ENCODE measurements at places on chromosomes 6 and 20.

DNA sequence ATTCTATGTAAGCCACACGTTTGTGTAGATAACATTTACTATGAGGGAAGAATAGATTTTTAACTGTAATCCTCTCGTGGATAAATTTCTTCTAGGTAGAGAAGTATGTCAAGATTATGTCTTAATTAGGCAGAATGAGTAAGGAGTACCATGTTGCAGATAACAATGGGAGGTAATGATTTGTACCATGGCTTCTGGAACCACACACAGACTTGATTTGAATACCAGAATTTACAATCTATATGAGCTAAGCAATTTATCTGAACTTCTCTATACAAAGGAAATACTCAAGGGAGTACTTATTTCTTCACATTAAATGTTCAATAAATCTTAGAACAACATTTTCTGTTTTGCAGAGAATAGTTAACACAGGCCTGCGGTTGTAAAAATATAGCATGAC lies 51.5 kb downstream of the RPS12 start:
- DNase-seq = no peak

- no peak for DNase-seq
Measured at GRCh38 chr6:146444189-146444588, 99.4 kb upstream of the RAB32 start.

DNA sequence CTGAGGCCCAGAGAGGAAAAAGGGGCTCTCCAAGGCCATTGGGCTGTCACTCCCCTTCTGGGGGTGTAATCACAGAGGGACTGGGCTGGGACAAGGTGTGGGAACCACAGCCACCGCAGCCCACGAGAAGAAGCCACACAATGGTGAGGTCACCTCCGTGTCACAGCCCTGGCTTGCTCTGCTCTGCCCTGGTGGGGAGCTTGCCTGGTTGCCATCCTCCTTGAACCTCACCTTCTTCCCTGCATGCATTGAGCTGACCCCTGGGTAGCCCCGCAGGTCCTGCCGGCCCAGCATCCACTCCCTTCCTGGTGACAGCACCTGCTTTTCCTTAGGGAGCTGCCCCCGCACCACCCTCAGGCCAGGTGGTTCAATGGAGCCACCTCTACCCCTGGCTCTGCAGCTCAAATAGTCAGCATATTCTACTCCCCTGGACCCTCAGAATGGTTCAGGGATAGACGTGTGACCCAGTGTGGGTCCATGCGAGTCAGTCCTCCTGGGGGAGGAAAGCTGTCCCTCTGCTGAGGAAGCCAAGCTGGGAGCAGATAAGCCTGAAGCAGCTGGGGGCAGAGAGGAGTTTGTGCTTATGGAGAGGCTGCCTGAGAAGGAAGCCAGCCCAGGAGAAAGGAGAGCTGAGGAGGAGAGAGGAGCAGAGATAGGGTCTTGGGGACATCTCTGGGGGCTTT lies 21.3 kb downstream of the RBM38 start:
- no peak for DNase-seq

- no peak for DNase-seq
Measured at GRCh38 chr20:20443504-20443903, 75.6 kb downstream of the INSM1 start.

DNA sequence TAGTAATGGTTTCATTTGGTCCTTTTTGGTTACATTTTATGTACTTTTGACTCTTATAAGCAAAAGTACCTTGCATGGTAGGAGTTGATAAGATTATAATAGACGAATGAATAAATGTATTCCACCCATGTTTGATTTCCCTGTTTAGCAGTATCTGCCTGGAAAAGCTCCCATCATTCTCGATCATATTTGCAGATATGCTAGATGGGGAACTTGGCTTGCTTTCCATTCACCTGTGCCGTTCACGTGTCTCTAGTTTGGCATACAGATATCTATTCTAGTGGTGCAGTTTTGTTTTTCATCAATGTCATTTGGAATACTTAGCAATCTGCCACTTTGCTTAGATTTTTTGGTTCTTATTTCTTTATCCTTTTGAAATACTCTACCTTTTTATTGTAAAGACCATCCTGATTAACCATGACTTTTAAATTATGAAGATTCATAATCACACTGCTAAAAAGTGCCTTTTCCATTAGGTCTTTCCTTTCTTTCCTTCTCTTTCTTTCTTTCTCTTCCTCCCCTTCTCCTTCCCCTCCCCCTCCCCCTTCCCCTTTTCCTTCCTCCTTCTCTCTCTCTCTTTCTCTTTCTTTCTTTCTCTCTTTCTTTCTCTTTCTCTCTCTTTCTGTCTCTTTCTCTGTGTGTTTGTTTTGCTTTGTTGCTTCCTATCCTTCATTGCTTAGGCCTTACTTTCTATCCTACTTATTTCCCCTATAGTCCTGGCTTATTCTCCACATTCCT lies 40.4 kb downstream of the ANKS1A start:
- no peak for DNase-seq

DNA sequence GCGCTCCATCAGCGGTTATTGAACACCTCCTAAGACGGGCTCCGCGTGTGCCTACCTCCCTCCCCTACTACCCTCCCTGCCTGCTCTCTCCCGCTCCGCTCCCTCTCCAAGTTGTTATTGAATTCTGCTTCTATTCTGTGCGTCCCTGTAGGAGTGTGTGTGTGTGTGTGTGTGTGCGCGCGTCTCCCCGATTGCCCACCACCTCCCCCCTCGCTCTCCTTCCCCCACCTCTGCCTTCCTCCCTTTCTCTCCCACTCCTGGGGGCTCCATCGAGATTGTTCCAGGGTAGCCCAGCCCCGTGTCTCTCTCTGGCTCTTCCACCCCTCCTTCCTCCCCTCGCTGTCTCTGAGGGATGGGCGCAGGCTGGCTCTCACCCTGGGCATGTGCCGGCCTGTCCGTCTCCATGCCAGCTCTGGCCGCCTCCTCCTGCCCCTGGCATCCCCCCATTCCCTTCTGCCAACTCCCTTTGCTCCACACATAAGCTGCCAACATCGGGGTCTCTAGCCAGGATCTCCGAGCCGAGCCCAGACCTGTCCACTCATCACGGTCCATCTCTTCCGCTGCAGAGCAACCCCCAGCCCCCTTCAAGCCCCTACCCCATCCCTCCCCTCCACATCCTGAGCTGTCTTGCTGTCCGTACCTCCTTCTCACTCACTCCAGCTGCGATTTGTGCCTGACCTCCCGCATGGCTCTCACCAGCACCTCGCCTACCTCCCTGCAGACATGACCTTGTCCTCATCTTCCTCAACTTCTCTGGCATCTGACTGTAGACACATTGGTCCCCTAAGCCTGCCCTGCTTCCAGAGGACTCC lies 68.5 kb downstream of the SRC start:
- no peak for DNase-seq

DNA sequence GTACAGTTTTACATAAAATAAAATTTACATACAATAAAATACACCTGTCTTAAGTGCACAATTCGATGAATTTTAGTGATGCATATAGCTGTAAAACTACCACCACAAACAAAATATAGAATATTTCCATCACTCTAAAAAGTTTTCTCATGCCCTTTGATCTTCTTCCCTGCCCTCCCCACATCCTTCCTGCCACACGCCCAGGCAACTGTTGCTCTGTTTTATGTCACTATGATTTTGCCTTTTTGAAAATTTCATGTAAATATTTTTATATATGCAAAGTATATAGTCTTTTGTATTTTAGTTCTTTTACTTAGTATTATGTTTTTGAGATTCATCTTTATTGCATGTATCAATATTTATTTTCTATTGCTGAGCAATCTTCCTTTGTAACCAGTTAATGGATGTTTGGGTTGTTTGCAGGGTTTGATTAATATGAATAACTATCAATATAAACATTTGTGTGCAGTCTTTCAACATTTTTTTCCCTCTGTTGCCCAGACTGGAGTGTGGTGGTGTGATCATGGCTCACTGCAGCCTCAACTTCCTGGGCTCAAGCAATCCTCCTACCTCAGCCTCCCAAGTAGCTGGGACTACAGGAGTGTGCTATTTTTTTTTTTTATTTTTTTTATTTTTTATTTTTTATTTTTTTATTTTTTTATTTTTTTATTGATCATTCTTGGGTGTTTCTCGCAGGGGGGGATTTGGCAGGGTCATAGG lies 23.8 kb upstream of the SAMHD1 start:
- DNase-seq = peak; percentile 69

DNA sequence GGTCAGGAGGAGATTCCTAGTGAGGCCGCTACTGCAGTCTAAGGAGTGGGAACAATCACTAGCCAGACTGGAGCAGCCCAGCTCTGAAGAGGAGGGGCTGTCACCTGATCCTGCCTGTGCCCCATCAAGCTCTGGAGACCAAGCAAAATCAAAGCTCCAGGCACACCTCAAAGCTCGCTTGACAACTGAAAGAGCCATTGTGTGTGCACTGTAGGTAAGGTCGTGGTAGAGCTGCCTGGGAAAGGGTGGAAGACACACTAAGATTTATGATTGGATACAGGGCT lies 58.2 kb downstream of the CSE1L start:
- no peak for DNase-seq

DNA sequence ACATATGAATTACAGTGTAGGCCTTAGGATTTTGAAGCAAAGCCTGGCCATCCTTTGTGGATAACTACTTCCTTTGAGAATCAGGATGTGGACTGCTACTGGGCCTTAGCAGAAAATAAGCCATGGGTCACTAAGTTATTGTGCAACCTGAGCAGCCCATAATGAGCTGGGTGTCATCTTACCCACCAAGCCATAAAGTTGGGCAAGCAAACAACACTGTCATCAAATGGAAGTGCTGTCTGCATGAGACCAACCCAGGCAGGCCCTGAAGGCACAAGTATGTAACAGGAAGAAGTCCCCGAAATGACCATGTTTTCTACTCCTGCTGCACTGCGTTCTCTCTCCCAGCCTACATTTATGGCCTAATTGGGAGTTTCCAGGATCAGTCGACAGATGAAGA lies 205.6 kb upstream of the GGTLC1 start:
- no peak for DNase-seq

DNA sequence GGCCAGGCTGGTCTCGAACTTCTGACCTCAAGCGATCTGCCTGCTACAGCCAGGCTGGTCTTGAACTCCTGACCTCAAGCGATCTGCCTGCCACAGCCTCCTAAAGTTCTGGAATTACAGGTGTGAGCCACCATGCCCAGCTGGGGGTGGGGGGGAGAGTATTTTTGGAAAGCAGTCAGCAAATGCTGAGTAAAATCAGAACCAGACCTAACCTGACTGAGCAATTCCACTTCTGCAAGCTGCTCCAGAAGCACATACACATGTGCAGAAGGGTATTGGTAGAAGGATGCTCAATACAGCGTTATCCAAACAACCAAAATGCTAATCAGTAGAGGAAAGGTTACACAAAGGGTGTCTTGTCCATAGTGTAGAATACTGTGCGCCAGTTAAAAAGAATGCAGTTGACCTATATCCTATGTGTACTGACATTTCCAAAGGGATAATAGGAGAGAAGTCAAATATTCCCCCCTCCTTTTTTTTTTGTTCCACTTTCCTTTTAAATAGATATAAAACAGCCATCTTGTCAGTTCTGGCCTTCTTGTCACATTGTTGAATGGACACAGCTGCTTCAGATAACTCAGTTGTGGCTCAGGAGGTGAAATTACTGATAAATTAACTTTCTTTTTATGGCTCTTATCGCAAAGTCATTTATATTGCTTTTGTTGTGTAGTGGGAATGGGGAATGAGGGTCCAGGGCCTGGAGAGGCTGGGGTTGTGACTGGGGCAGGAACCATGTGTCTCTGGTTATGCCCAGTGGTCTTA lies 74.6 kb downstream of the DTD1 start:
- DNase-seq = peak; percentile 5

DNA sequence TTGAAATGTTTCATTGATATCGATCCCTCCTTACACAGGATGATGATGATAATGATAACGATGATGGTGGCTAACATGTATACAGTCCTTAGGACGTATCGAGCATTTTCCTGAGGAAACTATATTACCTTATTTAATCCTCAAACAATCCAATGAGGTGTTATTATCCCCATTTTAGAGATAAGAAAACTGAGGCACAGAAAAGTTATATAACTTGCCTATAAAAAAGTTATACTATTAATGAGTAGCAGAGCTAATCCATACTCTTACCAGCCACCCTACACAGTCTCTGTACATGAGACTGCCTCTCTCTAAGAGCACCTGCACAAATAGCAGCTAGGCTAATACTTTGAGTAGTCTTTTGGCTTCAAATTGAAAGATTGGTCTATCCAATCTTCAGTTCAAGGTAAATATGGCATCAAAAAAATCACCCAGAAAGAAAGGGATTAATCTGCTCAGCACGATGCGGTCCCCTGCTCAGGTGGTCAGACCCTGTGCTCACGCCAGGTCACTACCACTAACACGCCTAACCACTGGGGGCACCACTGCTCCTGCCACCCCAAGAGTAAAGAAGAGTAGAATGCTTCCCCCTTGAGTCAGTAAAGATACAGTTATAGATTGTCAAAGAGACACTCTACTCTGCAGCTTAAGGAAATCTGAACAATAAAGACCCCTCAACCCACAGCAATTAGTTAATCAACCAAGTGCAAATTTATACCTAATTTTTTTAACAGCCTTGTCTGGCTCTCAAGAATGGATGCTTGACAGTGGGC lies 15.0 kb downstream of the GABBR1 start:
- DNase-seq = no peak

GRCh38 chr6:93604951-93605350 lies 185.6 kb upstream of the EPHA7 start:
- no peak for DNase-seq

GRCh38 chr20:23926944-23927872 lies 47.7 kb upstream of the CST5 start:
- DNase-seq = no peak

DNA sequence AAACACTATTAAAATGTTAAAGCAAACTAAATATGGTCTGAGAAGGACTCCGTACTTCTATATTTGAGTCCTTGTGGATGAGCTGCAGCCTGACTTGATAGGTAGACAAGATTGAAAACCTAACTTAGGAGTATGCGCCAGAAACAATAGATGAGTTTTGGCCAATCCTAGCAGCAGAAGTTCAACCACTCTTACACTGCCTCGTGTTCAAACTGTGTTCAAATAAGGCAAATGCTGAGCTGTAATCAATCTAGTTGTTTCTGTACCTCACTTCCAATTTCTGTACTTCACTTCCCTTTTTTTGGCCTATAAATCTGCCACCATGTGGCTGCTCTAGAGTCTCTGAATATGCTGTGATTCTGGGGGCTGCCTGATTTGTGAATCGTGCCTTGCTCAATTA lies 13.2 kb upstream of the SERINC1 start:
- no peak for DNase-seq

DNA sequence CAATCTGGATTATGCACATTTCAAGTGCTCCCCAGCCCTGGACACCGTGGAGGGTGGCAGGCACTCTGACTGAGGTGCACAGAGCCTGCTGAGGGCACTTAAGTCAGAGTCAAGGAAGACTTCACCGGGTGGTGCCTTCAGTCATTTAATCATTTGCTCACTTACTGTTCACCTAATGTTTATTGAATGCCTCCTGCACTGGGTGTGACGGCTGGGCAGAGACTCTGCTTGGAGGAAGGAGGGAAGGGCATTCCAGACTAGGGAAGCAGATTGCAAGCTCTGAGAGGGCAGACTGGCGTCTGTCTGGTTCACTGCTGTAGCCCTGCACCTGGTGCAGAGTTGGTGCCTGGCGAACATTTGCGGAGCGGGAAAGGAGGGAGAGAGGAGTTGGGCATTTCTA lies 54.2 kb upstream of the FAM83D start:
- no peak for DNase-seq

Data from activated naive CD4-positive, alpha-beta T cell treated with anti-CD3 and anti-CD28 coated beads for 36 hours (primary cell).